AG20443 (cell line): ENCODE measurements at places on chromosomes 7 and 10.

DNA sequence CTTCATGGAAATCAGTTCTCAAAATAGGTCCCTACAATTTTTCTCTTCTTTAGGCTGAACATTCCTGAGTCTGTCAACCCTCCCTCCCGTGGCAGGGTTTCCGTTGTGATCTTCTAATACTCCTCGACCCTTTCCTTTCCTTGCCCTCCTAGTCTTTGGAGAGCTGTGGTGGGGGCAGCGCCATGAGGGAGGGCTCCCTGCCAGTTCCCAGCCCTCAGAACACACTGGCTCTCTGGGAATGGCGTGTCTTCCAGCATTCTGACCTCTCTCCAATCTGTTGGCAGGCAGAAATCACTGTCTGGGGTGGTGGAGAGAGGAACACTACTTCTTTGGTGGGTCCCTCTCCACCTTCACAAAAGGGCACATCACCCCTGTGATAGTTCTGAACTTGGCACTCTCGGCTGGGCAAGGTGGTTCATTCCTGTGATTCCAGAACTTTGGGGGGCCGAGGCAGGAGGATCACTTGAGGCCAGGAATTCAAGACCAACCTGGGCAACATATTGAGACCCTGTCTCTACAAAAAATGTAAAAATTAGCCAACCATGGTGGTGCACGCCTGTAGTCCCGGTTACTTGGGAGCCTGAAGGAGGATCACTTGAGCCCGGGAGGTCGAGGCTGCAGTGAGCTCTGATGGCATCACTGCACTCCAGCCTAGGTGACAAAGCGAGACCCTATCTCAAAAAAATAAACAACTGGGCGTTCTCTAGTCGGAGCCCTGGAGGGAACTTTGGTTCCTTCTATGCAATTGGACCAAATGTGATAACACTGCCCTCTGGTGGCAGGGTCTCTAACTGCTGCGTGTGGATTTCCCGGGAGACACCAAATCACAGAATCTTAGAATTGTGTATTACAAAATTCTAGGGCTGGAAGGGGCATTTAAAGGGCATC, 13.1 kb upstream of the ARPC1A start:
- peak; percentile 81 for DNase-seq

- peak; percentile 58 for DNase-seq
Measured at GRCh38 chr7:55545496-55545895, 26.8 kb downstream of the VOPP1 start.

DNA sequence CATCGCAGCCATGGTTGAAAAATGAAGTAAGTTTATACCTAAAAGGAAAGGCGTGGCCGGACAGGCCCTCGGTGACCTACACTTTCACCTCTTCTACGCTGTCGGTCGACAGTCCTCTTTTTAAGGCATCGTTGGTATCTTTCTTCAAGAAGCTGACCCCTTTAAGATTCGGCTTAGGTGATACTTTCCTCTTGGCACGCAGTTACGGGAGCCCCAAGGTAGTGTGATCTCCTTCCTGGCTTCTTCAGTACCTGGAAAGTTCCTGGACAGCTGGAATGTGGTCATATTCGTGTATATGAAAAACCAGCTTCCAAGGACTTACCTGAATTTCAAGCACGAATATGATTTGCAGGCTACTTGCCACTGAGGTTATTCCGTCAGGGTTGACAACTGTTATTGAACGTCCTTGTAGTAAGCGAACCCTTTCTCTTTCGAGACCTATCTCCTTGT, 885 bp upstream of the SYPL1 start:
- no peak for DNase-seq

DNA sequence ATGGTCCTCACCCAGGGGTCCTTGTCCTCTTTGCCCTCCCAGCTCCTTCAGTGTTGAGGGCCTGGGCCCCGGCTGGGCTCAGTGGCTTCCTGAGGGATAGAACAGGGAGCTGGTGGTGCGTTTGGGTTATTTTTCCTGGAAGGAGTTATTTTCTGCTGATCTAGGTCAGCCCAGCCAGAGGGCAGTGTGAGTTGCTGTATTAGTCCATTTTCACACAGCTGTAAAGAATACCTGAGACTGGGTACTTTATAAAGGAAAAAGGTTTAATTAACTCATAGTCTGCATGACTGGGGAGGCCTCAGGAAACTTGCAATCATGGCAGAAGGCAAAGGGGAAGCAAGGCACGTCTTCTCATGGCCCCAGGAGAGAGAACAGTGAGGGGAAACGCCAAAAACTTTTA, 122.4 kb upstream of the PCBD1 start:
- DNase-seq = no peak

DNA sequence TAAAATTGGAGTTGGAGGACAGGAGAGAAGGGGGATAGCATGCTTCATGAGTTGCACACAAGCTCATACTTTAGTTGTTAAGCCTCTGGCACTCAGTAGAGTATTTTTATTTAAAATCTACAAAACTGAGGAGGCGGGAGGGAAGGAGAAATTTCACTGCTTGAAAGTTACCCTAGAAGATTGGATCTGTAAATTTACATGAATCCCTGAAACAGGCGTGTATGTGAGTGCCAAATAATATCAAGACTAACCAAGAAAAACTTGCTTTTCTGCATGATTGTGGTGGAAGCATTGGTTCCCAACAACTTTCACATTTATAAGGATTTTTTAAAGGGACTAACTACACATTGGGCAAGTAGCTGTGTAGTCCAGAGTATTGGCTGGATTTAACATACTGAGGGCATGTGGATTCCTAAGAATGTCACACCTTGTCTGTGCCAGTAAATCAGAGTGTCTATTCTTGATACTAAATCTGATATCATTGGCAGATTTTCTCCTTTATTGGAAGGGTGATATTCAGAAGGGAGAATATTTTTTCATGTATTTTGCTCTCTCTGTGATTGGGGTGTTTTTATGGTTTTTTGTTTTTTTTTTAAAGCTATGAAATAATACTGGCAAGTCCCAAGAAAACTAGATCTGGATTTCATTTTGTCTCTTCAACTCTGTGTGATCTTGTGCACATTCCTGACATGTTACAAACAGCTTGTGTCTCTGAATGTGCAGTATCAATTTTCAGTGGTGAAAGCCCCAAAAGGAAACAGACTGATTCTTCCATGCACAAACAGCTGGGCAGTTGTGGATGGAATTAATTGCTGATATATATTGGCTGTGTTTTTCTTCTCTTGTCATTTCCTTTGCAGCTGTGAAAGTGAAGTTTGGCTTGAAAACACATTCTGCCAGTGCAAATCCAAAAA, 67.2 kb downstream of the ADD3 start:
- peak; percentile 67 for DNase-seq

- DNase-seq = peak; percentile 6
Measured at GRCh38 chr10:49746626-49747302, 15.4 kb downstream of the OGDHL start.

DNA sequence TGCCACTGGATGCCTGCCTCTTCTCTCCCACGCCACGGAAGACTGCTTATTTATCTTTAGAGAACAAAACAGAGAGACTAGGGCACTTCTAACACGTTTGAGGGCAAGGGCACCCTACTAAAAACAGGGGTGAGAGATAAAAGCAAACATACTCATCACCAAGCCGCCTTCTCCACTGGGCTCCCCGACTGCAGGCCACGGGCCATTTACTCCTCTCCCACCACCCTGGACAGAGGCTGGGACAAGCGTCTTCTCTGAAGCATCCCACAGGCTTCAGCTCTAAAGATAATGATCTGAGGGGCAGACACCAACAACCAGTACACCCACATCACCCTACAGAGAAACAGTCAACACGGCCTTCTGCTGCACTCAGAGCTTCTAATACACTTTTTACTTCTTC, 78.7 kb downstream of the CYTH3 start:
- DNase-seq = no peak

- peak; percentile 64 for DNase-seq
Measured at GRCh38 chr7:90816511-90817142, 220.5 kb downstream of the CDK14 start.

DNA sequence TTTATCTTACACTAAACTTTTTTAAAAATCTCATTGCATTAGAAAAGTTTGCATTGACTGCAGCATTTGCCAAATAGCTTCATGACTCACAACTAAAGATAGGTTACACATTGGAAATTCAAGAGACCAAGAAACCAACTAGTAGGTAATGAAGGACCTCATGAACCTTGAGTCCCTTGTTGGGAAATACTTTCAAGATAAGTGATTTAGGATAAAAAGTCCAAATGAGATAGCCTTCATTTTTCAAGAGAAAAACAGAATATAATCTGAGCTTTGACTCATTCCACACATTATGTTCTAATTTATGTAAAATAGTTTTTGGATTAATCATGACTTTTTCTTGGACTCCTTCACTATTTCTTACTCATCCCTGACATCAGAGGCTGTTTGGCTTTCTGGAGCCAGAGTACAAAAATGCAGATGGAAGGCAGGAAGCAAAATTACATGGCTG, 13.1 kb upstream of the LIPF start:
- DNase-seq = peak; percentile 73
